NB4 (cell line): ENCODE measurements at places on chromosomes 6 and 20.

GRCh38 chr6:33979750-33980149 is 166.1 kb downstream of the GRM4 start:
- no peak for DNase-seq

GRCh38 chr20:24501764-24502556 is 32.5 kb downstream of the SYNDIG1 start:
- no peak for DNase-seq

- DNase-seq = no peak
Measured at GRCh38 chr6:154614641-154615040, 104.2 kb upstream of the CNKSR3 start.

GRCh38 chr6:133114973-133115372 is 126.2 kb upstream of the EYA4 start:
- DNase-seq = no peak

GRCh38 chr20:50814438-50815161 is 19.7 kb downstream of the BCAS4 start:
- DNase-seq = no peak

DNA sequence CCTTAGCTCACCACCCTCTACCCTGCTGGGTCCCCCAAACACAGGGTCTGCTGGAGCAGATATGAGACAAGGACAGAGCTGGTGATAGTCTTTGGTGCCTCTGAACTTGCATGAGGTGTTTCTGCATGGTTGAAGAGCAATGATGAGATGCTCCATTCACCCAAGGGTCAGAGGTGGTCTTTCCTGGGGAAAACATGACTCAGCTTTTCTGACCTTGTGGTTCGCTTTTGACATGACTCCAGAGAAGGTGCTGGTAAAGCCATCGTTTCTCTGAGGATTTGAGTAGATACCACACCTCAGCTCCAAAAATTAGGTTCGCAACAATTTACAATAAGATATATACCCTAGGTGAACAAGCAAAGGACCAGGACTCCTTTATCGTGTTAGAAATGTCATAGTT is 304.8 kb downstream of the DHX35 start:
- DNase-seq = no peak

DNA sequence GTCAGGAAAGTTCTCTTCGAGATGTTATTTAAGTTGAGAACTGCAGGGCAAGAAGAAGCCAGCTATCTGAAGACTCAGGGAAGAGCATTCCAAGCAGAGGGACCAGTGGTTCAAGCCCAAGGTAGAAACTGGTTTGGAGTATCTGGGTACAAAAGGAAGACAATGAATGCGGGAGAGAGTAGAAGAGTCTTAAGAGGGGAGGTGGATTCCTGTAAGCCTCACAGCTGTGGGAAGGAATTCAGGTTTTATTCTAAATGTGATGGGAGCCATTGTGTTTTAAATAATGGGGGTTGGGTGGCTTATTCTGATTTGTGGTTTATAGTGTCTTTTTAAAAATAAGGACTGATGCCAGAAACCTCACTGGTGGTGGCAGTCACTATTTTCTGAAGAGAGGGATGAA is 37.6 kb upstream of the TENT5A start:
- DNase-seq = no peak
